ENCODE measurements at places on chromosomes 2 and 18. TPM values are rescaled to one million over a fixed set of nuclear protein-coding genes. Genes with fewer than 3 reads are reported as not detected.

The ACOXL gene
- total RNA-seq = not detected

The EFR3B gene
- total RNA-seq = 14.7 TPM

The RFTN2 gene
- total RNA-seq = 0.01 TPM

The GAREM2 gene
- total RNA-seq = 5.0 TPM

The CTLA4 gene
- not detected for total RNA-seq

The GPR45 gene
- total RNA-seq = not detected

The COL4A4 gene
- total RNA-seq = 1.2 TPM

The MGAT5 gene
- total RNA-seq = 17.7 TPM

The LAMA1 gene
- total RNA-seq = 0.07 TPM

The MC4R gene
- not detected for total RNA-seq

The CNDP1 gene
- not detected for total RNA-seq

The UGT1A3 gene
- not detected for total RNA-seq

The ZAP70 gene
- total RNA-seq = not detected

The CCDC148 gene
- total RNA-seq = 0.39 TPM

The RBBP8 gene
- total RNA-seq = 21.4 TPM

The UPP2 gene
- total RNA-seq = not detected

The SLC9A2 gene
- 3.4 TPM for total RNA-seq

The VIT gene
- not detected for total RNA-seq

The KRCC1 gene
- total RNA-seq = 13.9 TPM

The ARHGEF33 gene
- total RNA-seq = 0.03 TPM

The GKN2 gene
- total RNA-seq = 2.4 TPM

The LRRC30 gene
- total RNA-seq = not detected

The PRSS56 gene
- total RNA-seq = 0.14 TPM

The APCDD1 gene
- 0.14 TPM for total RNA-seq

All from A549 treated with CORT108297 at 1 μM for 4 hours (cell line).